ENCODE measurements at places on chromosomes 1 and 21. TPM values are rescaled to one million over a fixed set of nuclear protein-coding genes. Genes with fewer than 3 reads are reported as not detected.

SLC45A3 gene
- 5.7 TPM for total RNA-seq

TMEM61 gene
- total RNA-seq: 0.62 TPM

BNIPL gene
- total RNA-seq: 0.05 TPM

RCOR3 gene
- total RNA-seq: 22.3 TPM

SELENON gene
- total RNA-seq: 53.1 TPM

RGS8 gene
- total RNA-seq: not detected

ATP13A2 gene
- total RNA-seq: 29.7 TPM

KIF17 gene
- 1.6 TPM for total RNA-seq

OR6N1 gene
- not detected for total RNA-seq

C1orf167 gene
- total RNA-seq: not detected

HES2 gene
- 3.6 TPM for total RNA-seq

LACTBL1 gene
- not detected for total RNA-seq

KRTAP12-2 gene
- not detected for total RNA-seq

KCNJ9 gene
- not detected for total RNA-seq

MANEAL gene
- 25.5 TPM for total RNA-seq

HES3 gene
- not detected for total RNA-seq

MYOM3 gene
- total RNA-seq: 5.8 TPM

TFF1 gene
- total RNA-seq: 26.5 TPM

CRYAA gene
- total RNA-seq: not detected

INKA2 gene
- total RNA-seq: 3.4 TPM

TFF2 gene
- total RNA-seq: not detected

SPATA46 gene
- not detected for total RNA-seq

C1orf56 gene
- 8.6 TPM for total RNA-seq

A3GALT2 gene
- total RNA-seq: not detected

DNAJB4 gene
- 38.3 TPM for total RNA-seq

IKBKE gene
- total RNA-seq: 7.7 TPM

FCRL1 gene
- not detected for total RNA-seq

NR5A2 gene
- total RNA-seq: 2.7 TPM

CD1E gene
- total RNA-seq: not detected

MTMR11 gene
- total RNA-seq: 6.5 TPM

ZNF691 gene
- 6.9 TPM for total RNA-seq

TEDDM1 gene
- not detected for total RNA-seq

RER1 gene
- 128 TPM for total RNA-seq
